Activated T-helper 2 cell treated with anti-CD3 and anti-CD28 coated beads, Interferon-gamma antibody, Interleukin-2, Interleukin-4, amounts not matched to agents 10 μg/mL and 5 μg/mL and 100 μg/mL, durations not matched to agents 14 hours and 24 hours and 36 hours (primary cell): ENCODE measurements at places on chromosomes 1 and 21. TPM values are rescaled to one million over a fixed set of nuclear protein-coding genes. Genes with fewer than 3 reads are reported as not detected.

GRCh38 chr1:88013485-88013884 lies 670.6 kb upstream of the PKN2 start:
- no peaks in the 10 kb centered on the region for H3K27me3 ChIP-seq
- H3K4me3 ChIP-seq = no peak overlapping the region
- no peak for DNase-seq
- no peak overlapping the region for H3K27ac ChIP-seq
- H3K36me3 ChIP-seq = no peaks in the 10 kb centered on the region

GRCh38 chr1:10399444-10399941 lies 629 bp downstream of the PGD start:
- peaks cover 42% of the 10 kb centered on the region for H3K36me3 ChIP-seq
- H3K4me1 ChIP-seq = peaks cover 28% of the 10 kb centered on the region
- no peak for DNase-seq
- peak overlapping the region; percentile 92 for H3K4me3 ChIP-seq
- peak overlapping the region; percentile 80 for H3K27ac ChIP-seq
- H3K27me3 ChIP-seq = no peaks in the 10 kb centered on the region

- no peak for DNase-seq
- H3K27ac ChIP-seq = no peak overlapping the region
Measured at GRCh38 chr1:86421601-86422280, 2.2 kb upstream of the CLCA2 start.

DNA sequence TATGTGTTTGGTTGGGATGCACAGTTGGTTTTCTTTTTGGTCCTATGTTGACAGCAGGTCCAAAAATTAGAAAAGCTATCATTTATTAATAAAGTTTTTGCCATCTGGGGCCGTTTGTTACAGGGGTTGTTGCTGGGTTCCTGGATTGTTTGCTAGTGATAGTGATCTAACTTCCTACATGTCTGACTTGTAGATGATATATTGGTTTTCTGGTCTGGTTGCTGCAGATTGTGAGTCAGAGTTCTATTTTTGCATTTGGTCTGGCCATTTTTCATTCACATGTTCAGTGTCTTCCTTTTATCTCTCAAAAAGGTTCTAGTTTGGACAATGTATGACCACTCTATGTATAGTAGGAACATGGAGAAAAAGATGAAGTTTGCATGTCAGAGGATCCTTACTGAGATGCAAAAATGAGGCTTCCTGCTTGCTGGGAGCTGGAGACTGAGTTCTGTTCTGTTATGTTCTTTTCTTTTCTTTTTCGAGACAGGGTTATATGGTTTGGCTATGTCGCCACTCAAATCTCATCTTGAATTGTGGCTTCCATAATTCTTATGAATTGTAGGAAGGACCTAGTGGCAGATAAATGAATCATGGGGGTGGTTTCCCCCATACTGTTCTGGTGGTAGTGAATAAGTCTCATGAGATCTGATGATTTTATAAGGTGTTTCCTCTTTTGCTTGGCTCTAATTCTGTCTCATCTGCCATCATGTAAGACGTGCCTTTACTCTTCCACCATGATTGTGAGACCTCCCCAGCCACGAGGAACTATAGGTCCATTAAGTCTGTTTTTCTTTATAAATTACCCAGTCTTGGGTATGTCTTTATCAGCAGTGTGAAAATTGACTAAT lies 4.2 kb upstream of the NVL start:
- peak overlapping the region; percentile 45 for H3K4me3 ChIP-seq
- peaks cover 31% of the 10 kb centered on the region for H3K4me1 ChIP-seq
- H3K36me3 ChIP-seq = no peaks in the 10 kb centered on the region
- no peaks in the 10 kb centered on the region for H3K27me3 ChIP-seq

DNA sequence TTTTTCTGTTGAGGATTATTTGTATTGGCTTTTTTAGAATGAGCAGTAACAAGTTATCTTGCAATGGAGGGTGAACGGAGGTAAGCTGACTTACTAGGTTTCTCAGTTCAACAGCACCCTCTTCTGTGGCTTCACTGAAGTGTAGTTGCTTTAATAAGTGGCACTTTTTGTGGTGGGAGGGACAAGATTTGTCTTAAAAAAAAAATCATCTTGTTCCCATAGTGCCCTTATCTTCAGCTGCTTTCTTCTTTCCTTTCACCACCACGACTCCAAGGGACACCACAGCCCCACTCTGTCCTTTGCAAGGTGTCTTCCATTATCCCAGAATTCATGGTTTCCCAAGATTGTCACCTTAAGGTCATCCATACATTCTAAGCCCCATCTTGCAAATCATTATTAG lies 92.9 kb downstream of the PIGK start:
- no peak overlapping the region for H3K4me3 ChIP-seq
- no peak overlapping the region for H3K27ac ChIP-seq
- H3K27me3 ChIP-seq = no peaks in the 10 kb centered on the region
- DNase-seq = no peak

The HUNK gene
- 0.43 and 0.55 TPM in 2 replicates for total RNA-seq

The FCAMR gene
- not detected in 2 replicates for total RNA-seq

The ASPM gene
- total RNA-seq = 43.0 and 43.6 TPM in 2 replicates
